Omental fat pad (tissue), 4 donors: ENCODE measurements at places on chromosomes 4 and X. TPM values are rescaled to one million over a fixed set of nuclear protein-coding genes. Genes with fewer than 3 reads are reported as not detected.

OTUD6A gene
- not detected for total RNA-seq

TAF7L gene
- total RNA-seq: 0.24 TPM

ARMCX6 gene
- 18.7 TPM for total RNA-seq

GC gene
- total RNA-seq: not detected

SPOCK3 gene
- not detected for total RNA-seq

TMEM31 gene
- total RNA-seq: not detected

SLC10A3 gene
- total RNA-seq: 28.4 TPM

TRIM75 gene
- not detected for total RNA-seq

NXT2 gene
- total RNA-seq: 6.7 TPM

RP2 gene
- 12.1 TPM for total RNA-seq

ALAS2 gene
- total RNA-seq: 0.74 TPM

SHROOM4 gene
- 21.8 TPM for total RNA-seq

SMIM14 gene
- total RNA-seq: 24.6 TPM

ZIC3 gene
- not detected for total RNA-seq

FATE1 gene
- total RNA-seq: not detected

PRDM5 gene
- 6.0 TPM for total RNA-seq

TENM3 gene
- 19.8 TPM for total RNA-seq

CSN1S1 gene
- 1.6 TPM for total RNA-seq

NSG1 gene
- total RNA-seq: 2.6 TPM

GATA1 gene
- total RNA-seq: not detected

TKTL2 gene
- not detected for total RNA-seq

NAA11 gene
- total RNA-seq: not detected

MAP7D2 gene
- total RNA-seq: not detected

MAGEB10 gene
- total RNA-seq: not detected

NAP1L2 gene
- total RNA-seq: 1.5 TPM

SATL1 gene
- not detected for total RNA-seq

UGT2B17 gene
- not detected for total RNA-seq

NSUN7 gene
- total RNA-seq: 1.3 TPM

PARM1 gene
- total RNA-seq: 25.7 TPM
